ENCODE measurements at places on chromosomes 4 and X. TPM values are rescaled to one million over a fixed set of nuclear protein-coding genes. Genes with fewer than 3 reads are reported as not detected.
A peak's percentile ranks its signal among the peaks of the same experiment; 100 is the strongest.

Gene FAM9C
- not detected for total RNA-seq

Gene GSX2
- total RNA-seq, result not detected

Gene ADGRG4
- total RNA-seq, result not detected

Gene GYPE
- 0.21 TPM for total RNA-seq

Gene SCFD2
- total RNA-seq, result 28.0 TPM

Gene PASD1
- not detected for total RNA-seq

GRCh38 chr4:151355155-151355554, 29.8 kb upstream of the SH3D19 start:
- DNase-seq, result no peak

DNA sequence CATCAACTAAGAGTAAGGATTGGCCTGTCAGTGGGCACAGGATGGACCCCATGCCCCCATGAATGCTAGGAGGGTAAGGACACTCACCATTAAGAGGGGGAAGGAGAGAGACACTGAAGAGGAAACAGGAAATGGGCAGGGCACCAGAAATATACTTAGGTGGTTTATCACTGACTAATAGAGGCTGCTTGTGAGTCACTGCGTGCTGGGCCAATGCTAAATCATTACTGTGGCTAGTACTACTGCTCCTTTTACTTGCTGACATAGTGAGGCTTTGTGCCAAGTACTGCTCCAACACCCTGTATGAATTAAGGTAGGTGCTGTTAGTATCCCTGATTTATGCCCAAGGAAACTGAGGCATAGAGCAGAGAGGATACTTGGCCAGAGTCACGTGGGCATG, 130.4 kb upstream of the FRMPD4 start:
- DNase-seq, result no peak

GRCh38 chrX:141969706-141970105, 66.0 kb downstream of the MAGEC1 start:
- no peak for DNase-seq

GRCh38 chr4:71261633-71262121, 77.1 kb upstream of the SLC4A4 start:
- DNase-seq, result no peak

DNA sequence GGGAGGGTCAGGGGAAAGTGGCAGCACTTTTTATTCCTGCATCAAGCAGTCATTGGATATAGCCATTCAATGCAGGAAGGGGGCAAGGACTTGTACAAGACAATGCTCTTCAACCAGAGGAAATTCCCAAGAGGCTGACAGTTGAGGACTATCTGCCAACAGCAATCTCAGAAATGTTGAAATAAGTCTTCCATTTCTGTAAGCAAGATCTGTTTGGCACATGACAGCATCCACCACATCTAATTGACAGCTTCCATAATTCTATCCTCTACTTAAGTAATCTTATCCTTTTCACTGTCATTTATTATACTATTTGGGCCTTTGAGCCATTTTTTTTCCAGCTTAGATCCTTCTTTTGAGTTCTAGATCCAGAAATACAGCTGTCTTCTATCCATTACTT, 110.7 kb downstream of the CFAP299 start:
- no peak for DNase-seq

DNA sequence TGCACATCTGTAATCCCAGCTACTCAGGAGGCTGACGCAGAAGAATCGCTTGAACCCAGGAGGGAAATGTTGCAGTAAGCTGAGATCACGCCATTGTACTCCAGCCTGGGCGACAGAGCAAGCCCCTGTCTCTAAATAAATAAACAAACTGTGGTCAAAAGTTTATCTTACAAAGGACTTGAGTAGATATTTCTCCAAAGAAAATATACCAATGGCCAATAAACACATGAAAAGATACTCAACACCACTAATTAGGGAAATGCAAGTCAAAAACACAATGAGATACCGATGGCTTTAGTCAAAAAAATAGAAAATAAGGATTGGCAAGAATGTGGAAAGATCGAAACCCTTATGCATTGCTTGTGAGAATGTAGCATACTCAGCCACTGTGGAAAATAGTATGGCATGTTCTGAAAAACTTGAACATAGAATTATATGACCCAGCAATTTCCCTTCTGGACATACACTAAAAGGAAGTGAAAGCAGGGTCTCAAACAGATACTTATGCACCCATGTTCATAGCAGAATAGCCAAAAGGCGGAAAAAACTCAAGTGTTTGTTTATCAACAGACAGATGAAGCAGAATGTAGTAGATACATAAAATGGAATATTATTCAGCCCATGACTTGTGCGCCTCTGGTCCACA, 2.0 kb upstream of the CFAP97 start:
- no peak for DNase-seq

DNA sequence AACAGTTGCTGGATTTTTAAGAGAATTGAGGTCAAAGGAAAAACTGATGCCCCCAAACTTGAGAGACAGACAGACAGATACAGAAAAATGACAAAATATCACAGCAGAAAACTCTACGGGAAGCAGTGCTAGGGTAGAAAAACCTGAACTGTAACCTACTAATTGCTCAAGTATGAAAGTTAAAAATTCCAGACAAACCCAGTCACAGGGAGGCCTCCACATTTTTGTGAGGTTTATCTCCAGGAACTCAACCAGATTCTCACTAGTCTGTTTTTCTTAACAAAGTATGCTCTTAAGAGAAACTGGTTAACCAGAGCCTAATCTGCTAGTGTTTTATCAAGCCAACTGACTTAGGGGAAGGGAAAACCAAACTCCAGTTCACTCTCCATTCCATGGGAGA, 19.9 kb upstream of the PPP3CA start:
- DNase-seq, result no peak

DNA sequence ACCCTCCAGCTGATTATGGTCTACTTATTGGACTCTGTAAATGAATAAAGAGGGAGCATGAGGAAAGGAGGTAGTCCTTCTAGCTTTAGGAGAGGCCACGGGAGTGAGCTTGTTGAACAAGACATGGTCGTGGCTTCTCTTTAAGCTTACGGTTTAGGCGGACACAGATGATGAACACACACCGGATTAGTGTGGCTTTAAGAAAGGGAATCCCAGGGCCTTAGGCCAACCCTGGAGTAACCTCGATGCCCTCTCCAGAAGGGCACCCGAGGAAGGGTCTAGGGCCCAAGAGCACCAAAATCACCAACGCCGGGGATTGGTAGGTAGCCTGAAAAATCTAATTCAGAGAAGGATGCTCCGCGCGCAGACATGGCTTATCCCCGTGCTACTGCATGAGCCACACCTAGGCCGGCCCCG, 39.4 kb downstream of the ERVMER34-1 start:
- DNase-seq, result no peak

DNA sequence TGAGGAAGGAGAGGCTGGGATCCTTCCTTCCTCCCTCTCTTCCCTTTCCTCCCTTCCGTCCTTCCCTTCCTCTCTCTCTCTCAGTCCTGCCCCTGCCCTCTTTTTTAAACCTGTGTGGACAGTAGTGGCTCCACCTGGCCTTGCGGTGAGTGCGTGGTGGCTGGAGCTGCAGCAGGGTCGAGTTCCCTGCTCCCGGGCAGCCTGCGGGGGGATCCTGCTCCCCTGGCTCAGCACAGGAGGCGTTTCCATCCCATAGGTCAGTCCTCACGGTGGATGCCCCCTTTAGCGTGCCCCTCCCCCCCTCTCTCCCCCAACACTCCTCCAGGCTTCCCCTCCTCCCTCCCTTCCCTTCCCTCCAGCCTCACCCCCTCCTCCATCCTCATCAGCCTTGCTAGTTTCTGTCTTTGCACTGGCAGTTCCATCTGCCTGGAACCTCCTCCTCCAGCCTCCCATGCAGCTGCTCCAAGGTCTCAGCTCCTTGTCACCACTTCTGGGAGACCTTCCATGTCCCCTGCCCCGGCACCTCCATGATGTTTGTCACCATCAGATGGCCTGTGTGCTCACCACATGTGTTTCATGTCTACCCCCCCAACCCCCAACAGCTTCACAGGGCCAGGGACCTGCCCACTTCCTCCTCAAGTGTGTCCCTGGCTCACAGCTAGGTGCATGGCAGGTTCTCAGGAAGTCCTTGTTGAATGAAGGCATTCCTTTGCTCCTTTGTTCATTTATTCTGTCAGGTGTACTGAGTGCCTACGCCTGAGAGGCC, 68.4 kb downstream of the PSAPL1 start:
- no peak for DNase-seq

DNA sequence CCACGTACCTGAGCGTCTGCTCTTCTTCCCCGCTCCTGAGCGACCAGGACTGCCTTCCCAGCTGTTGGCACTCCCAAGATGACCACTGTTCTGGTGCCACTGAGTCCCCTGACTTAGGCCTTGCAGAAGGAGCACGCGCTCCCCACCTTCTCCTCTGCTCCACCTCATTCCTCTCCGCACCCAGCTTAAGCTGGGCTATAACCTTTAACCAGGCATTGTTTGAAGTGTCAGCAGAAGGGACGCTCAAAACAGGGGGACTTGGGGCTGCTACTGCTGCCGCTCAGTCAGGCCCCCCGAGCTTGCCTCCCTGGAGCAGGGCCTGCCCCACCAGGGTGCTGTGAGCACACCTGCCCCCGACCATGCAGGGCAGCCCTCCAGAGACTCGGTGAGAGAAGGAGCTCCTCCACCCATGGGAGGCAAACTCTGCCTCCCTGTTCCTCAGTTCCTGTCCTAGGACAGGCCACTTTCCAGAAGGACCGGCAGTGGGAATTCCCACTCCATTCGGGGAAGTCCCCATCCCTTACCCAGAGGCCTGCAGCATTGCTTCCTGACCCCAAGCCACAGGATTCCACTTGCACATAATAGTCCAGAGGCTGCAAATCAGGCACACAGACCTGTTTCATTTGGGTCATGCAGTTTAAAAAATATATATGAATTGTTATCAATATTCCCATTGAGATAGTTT, 99.7 kb upstream of the ENPP6 start:
- DNase-seq, result peak; percentile 2

DNA sequence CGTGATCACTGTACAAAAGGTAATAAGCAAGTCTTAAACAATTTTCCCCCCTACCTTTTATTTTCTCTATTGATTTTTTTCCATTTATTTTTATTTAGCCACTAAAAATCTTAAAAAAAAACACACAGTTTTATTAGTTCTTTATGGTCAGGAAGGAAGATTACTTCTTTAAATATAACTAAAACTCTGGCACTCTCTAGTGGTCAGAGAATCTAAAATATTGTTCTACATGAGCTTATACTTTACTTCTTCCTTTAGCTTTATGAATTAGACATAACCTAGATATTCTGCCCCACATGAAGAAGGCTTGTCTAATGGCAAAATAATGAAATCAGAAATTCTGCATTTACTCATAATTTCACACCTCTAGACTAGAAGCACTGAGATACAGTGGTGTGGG, 135.2 kb downstream of the PDE5A start:
- no peak for DNase-seq

DNA sequence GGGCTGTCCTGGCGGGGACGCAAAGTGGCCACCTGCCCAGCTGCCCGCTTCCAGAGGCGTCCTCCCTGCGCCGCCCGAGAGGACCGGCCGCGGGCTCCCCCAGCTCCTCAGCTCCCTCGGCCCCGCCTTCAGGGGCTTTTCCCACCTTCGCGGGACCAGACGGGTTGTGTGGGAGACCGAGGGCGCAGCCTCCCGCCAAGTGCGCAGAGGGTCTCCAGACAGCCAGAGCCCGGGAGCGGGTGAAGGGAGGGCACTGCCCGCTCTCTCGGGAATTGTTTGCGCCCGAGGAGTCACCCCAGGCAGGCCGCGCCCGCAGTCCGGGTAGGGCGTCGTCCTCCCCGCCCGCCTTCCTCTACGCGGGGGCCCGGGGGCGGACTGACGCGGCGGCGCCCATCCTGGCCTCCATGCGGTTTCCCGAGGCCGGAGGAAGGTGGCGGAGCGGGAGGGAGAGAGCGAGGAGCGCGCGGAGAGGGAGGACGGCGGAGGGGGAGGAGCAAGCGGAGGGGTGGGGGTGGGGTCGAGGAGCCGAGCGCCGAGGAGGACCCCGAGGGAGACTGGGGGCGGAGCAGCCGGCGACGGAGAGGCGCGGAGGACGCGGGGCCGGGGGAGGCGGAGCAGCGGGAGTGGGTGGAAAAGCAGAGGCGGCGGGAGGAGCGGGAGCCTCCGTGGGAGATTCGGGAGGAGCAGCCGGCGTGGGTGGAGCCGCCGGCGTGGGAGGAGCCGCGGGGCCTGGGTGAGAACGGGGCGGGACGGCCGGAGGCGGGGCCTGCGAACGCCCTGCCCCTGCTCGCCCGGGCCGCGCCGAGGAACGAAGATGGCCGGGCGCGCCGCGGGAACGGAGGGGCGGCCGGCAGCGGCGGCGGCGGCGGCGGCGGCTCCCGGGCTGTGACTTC, 47.5 kb downstream of the CLDN34 start:
- DNase-seq, result peak; percentile 65

- DNase-seq, result no peak
Measured at GRCh38 chr4:84177831-84178542, 321.1 kb downstream of the NKX6-1 start.

GRCh38 chrX:63032811-63033210, 318.3 kb downstream of the SPIN4 start:
- DNase-seq, result no peak

DNA sequence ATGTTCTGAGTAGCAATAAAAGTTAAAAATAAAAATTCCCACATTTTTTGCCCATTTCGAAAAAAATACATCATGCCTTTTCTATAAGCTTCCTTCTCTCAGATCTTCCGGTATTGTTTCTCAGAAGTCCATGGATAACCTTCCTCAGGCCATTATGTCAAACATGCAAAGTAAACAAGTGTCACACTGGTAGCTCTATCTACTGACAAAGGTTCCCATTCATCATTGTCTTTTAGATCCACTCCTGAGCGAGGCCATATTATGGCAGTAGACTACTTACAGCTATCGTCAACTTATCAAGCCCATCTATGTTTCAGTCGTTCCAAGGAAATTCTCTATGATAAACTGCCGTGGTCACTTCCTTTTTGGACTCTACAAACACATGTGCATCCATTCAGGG, 1068.2 kb downstream of the GLUD2 start:
- no peak for DNase-seq

DNA sequence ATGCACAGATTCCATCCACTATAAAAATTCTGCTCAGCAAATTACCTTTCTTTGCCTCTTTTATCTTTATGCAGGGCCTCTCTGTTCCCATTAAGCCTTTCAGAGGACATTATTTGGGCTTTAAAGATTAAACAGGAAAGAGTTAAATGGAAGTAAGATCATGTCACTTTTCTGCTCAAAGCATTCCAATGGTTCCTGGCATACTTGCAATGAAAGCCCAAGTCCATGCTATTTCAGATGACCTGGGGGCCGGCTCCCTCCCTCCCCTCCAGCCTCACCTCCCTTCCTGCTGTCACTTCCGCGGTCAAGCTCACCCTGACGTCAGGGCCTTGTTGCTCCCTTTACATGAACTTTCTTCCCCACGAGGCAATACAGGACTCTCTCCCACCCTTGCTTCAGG, 125.5 kb downstream of the C4orf51 start:
- no peak for DNase-seq

- DNase-seq, result no peak
Measured at GRCh38 chr4:153148791-153149190, 55.5 kb upstream of the TRIM2 start.
